Calu3 (cell line): ENCODE measurements at places on chromosomes 3 and 15. TPM values are rescaled to one million over a fixed set of nuclear protein-coding genes. Genes with fewer than 3 reads are reported as not detected.
A peak's percentile ranks its signal among the peaks of the same experiment; 100 is the strongest.

The NEK10 gene
- total RNA-seq, result 1.7 and 2.3 TPM in 2 replicates

The NPRL2 gene
- total RNA-seq, result 21.0 and 21.8 TPM in 2 replicates

The GPX1 gene
- 143 and 151 TPM in 2 replicates for total RNA-seq

The PAQR5 gene
- 1.8 and 2.5 TPM in 2 replicates for total RNA-seq

The ARPP21 gene
- total RNA-seq, result not detected in 2 replicates

The CHRNA7 gene
- total RNA-seq, result 2.0 and 2.4 TPM in 2 replicates

The MCF2L2 gene
- 0.27 and 0.35 TPM in 2 replicates for total RNA-seq

The SCAANT1 gene
- total RNA-seq, result not detected in 2 replicates

The PHLDB2 gene
- total RNA-seq, result 15.4 and 30.7 TPM in 2 replicates

DNA sequence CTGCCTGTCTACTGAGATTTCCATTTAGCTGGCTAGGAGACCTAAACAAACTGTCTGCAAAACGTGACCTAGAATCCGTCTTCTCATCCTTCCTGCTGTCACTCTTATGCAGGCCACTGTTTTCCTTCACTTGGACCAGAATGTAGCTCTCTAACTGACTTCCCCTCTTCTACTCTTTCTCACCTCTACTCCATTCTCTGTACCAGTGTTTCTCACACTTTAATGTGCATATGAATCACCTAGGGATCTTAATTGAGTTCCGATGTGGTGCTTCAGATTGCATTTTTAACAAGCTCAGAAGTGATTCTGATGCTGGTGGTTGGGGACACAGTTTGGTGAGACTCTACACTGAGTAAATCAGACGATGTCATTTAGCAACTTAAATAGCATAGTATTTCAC is 1.6 kb upstream of the GBE1 start:
- DNase-seq, result no peak

- DNase-seq, result no peak
These were observed 197.1 kb upstream of the IGF1R start for GRCh38 chr15:98451236-98451635.

DNA sequence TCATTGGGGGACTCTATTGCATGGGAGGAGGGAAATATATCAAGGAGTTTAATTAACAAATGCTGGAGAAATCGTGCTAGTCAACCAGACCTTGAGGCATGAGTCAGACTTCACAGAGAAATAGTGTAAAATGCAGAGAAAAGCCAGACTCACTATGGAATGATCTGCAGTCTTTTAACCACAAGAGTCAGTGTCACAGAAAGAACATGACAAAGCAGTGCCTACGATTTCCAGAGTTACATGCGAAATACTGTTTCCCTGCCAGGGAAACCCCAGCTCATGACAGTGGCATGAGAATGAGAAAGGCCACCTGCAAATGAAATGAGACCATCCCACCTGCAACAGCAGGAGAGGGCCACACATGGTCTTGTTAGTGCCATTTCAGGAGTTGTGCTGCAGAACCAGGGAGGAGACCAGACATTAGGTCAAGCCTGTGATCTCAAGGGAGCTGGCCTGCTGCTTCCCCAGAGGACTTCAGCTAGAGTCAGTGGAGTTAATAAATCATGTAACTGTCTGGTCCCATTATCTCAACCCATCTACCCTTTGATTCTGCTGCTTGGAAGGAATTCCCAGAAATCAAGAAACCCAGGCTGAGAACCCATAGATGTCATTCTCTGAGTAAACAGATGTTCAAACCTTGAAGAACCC is 79.0 kb downstream of the ERC2 start:
- no peak for DNase-seq

GRCh38 chr15:41493902-41494189 is 172 bp downstream of the ITPKA start:
- DNase-seq, result no peak

DNA sequence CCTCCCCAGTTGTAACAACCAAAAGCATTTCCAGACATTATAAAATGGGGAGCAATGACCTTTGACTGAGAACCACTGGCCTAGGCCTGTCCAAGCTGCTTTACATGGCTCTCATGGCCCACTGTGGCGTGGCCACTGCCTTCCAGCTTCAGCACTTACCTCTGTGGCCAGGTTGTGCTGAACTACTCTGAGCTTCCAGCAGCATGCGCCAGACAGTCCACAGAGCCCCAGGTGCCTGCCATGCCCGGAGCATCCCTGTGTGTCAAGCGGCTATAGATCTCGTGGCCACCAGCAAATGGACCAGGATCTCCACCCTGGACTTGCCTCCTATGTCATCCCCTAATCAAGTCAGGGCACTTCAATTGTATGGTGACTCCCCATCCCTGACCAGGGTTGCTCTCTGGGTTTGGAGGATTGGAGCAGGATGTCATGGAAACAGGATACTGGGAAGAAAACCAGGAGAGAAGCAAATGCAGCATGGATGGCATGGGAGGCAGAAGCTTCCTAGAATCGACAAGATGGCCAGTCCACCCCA is 199.7 kb downstream of the UACA start:
- no peak for DNase-seq

GRCh38 chr3:48405971-48406370 is 23.9 kb downstream of the PLXNB1 start:
- DNase-seq, result no peak

DNA sequence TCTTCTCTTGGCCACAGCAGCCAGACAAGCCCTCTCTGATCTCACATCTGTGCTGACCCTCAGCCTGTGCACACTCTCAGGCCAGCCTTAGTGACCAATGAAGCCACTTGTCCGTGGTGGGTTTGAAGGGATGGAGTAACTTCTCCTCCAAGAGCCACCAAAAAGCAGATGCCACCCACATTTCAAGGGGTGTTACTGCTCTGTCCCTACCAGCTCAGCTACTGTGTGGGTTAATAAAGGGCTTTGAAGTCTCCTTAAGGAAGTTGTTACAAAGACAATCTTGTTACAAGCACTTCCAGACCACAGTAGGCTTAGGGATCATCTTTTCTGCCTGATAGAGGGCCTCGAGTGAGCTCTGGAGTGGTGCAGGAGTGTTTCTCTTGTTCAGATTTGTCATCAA is 3.3 kb upstream of the CA12 start:
- no peak for DNase-seq

GRCh38 chr3:11306817-11307589 is 34.8 kb downstream of the ATG7 start:
- DNase-seq, result no peak

- DNase-seq, result no peak
These were observed 41.9 kb upstream of the LMOD3 start for GRCh38 chr3:69164296-69164695.

GRCh38 chr3:52331091-52331490 is 15.0 kb downstream of the DNAH1 start:
- no peak for DNase-seq

DNA sequence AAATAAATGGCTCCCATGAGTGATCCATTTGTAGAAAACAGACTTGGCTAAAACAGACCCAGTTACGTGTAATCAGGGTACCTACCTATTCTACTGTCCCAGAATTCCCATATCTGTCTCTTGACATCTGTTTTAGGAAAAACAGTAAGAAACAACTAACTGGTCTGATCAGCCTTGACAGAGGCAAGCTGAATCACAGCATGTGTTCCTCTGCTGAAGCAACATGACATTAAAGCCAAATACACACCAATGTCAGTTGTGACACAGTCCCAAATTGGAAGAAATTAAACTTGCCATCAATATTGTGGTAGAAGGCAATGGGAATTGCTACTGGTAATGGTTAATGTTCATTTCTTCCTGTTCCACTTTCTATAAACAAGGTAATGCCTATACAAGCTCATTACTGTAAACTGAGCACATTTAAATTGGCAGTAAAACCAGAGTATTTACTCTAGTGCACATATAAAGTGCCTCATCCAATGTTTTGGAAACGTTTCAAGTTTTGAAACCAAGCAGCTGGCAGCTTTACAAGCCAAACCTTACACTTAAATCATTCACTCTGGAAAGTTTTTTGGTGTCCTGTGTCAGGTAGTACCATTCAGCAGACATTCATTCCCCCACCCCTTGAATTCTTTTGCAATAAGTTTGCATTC is 27.0 kb downstream of the ALDH1A2 start:
- DNase-seq, result peak; percentile 51

GRCh38 chr15:99507504-99508310 is 58.1 kb upstream of the MEF2A start:
- no peak for DNase-seq

- peak; percentile 46 for DNase-seq
These were observed 78.7 kb downstream of the KLF13 start for GRCh38 chr15:31405200-31405920.

DNA sequence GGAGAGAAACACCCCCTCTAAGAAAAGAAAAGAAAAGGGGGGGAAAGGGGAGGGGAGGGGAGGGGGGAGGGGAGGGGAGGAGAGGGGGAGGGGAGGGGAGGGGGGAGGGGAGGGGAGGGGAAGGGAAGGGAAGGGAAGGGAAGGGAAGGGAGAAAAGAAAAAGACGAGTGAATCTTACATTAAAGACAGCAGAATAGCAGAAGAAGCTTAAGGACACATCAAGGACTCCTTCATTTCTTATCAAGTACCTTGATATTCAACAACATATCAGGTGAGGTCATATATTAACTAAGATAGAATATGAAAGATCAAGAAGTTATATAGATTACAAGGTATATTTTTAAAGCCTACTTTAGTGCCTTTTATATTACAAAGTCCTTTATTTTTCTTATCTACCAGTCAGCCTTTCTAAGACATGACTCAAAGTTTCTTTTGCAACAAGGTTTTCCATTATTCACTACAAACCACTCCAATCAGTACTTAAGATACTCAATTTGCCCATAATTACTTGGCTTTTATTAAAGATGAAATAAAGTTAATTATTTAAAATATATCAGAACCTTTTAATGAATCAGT is 17.7 kb upstream of the AADAC start:
- DNase-seq, result no peak

GRCh38 chr3:143362115-143362991 is 242.8 kb downstream of the CHST2 start:
- DNase-seq, result no peak

GRCh38 chr3:129054605-129055104 is 5.9 kb upstream of the GP9 start:
- peak; percentile 42 for DNase-seq

- DNase-seq, result no peak
These were observed 66.5 kb upstream of the RNU6-1 start for GRCh38 chr15:67906382-67906781.

DNA sequence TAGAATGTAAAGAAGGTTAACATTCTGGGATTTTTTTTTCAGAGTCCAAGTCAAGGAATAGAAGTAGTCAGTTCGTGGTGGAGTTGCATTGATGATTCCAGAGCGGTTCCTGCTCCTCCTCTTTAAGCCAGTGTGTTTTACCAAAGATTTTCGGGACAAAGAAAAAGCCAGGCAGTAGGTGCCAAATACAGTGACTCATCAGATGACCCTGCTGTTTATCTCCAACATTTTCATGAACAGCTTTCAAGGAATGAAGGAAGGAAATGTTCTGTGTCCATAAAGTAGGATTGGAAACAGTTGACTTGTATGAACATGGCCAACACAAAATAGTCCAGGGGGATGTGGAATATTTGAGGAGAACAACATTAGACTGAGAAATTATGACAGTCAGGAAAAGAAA is 142.4 kb upstream of the TMC3 start:
- no peak for DNase-seq

DNA sequence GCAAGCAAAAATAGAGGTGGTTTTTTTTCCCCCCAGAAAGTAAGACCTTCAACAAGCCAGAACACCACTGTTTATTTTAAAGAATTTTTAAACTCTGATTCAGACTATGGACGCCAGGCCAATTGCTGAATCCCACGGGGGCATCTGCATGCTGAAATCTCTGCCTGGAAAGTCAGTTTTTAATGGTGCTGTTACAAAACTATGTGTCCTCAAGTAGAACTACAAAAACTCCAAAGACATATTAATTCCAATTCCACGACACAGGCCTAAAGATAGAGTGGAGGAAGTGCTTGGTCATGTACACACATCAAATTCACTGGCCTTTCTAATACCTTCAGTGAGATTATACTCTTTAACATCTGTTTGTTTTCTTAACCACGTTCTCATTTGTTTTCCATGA is 490.5 kb upstream of the NR2F2 start:
- DNase-seq, result no peak

GRCh38 chr3:108412121-108412750 is 98.2 kb downstream of the MYH15 start:
- peak; percentile 39 for DNase-seq

DNA sequence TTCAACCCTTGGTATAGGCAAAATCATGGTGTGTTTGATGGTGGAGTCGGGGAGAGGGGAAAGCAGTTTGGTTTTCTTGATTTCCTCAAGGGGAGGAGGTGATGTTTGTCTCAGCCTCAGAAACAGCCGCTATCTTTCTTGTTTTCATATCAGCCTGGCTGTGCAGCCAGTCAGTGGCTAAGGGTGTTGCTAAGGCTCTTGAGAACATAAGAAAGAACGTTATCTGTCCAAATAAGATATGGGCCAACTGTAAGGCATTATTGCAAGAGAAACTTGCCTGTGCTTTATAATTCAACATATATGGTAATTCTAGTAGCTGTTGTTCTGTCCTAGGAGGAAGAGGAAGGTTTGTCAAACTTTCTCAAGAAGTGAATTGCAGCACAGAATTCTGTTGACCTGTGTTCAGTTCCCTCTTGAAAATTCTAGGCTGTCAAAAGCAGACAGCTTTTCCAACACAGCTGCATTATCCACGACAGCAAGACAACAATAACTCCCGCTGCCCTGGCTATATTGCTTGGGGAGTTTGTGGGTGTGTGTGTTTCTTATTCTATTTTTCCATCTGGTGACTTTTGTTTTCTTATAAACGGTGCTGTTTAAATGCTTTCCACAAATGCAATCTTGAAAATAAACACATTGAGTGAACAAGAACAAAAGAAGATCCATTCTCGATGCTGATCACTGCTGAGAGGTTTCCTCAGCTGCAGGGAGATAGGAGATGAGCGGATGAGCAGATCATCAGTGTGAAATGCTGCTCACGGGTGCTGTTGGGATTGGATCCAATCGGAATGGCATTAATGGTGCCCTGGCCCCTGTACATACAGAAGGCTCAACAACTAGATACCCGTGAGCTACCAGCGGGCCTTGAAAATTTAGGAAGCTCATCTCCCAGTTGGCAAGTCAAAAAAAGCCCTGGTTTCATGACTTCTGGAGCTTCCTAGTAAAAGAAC is 90.8 kb upstream of the TNFAIP8L3 start:
- no peak for DNase-seq

DNA sequence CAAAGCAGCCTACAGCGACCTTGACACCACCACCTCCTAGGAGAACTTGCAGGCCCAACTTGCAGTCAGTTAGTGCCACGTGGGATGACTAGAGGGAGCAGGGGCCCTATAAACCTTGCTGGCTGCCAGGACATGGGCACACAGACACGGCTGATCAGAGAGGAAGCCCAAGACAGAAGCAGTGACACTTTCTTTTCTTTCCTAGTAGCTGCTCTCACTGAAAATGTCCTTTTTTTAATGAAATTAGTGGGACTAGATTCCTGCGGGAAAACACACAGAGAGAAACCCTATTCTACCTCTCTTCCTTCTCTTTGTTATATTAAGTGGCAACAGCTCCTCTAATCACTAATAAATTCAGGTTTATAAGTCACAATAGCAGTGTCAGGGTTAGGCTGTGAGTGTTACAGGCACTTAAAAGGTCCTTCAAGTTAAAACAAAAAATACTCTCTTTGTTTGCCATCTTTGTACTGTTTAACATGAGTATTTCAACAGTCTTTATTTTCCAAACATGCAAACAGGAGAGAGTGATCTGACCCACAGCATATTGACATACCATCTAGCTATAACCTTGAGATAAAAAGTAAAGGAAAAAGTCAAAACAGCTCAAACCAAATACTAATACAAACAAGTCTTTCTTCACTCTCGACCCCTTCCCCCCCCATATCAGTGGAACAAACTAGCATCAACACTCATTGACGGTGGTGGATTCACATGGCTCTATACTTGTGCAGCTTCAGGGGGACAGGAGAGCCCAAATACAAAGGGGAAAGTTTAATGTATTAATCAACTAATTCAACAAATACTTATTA is 2.1 kb upstream of the TMEM212 start:
- DNase-seq, result no peak

GRCh38 chr3:105957722-105958121 is 88.9 kb upstream of the CBLB start:
- no peak for DNase-seq
